ENCODE measurements at places on chromosomes 7 and 10.

DNA sequence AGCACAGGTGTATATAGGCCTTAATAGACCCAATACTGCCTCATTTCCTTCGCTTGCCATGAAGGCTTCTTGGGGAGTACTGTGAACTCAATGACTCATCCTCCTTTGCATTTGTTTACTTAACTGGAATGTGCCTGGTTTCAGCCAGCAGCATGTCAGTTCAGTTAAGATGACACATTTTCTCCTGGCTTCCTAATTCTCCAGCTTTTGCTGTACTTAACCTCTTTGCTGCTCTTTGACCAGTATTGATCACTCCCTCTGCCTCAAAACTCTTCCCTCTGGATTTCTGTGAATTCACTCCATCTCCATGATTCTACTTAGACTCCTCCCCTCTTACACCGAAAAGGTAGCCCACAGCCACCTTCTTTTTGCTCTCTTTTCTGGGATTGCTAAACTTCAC lies 135.7 kb downstream of the MAGI2 start:
- DNase-seq: peak; percentile 56

- DNase-seq: no peak
These were observed 27.8 kb downstream of the RBM20 start for GRCh38 chr10:110671788-110672579.

GRCh38 chr10:84789026-84789425 lies 460.6 kb downstream of the CCSER2 start:
- DNase-seq: no peak

GRCh38 chr10:22437620-22438588 lies 92.6 kb downstream of the SPAG6 start:
- no peak for DNase-seq

DNA sequence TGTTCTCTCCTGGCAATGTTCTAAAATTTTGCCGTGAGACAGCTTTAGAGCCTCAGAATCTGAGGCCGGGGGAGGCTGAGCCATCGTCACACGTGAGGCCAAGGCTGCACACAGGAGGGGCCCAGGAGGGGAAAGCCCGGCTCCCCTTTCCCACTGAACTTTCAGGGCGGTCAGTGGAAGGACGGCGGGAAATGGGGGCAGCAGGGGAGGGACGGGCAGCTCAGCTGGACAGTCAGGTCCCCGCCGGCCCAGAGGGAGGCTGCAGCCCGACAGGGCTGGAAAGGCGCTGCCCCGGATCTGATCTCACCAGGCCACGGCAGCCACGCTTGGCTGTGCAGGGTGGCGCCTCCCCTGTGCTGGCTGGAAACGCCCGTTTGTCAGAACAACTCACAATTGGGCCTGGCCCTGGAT lies 43.3 kb upstream of the ADGRA1 start:
- DNase-seq: no peak

DNA sequence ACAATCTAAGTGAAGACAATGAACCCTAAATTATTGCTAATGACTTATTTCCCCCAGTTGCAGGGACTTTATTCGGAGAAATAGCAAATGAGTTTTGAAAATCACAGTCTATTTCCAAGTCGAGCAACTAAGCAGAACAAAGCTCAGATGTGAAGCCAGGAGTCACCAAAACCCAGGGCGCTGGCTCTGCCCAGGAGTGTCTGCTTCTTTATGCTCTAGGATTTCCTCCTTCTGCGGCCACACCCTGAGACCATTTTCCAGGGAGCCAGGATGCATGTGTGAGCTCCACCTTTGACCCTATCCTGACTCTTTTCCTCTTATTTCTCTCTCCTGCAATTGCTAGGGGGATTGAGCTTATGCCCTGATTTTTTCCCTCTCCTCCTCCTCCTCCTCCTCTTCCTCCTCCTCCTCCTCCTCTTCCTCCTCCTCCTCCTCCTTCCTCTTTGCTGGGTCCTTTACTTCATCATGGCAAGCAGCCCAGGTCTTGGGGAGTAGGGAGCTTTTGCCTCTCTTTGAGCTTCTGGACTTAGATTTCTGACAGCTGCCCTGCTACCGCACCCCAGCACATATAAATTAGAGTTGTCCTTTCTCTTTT lies 234.4 kb downstream of the ARL4A start:
- no peak for DNase-seq

GRCh38 chr10:33248638-33249037 lies 85.8 kb downstream of the NRP1 start:
- DNase-seq: no peak

DNA sequence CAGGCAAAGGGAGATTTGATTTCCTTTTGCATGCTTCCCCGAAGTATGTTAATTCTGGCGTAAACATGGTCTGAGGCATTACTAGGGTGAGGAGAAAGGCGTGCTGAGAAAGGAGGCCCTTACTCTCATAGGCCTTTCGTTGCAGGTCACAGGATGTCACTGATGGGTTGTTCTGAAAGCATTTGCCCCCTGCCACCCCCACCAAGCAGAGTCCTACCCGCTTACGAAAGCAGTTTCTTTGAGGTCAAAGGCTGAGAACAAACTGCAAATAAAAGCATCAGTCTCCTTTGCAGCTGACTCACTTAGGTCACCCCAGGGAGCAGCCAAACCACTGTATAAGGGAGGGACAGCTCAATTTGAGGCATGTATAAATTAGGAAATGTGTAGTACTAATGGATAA lies 57.1 kb downstream of the BPGM start:
- no peak for DNase-seq

- DNase-seq: no peak
These were observed 48.7 kb downstream of the CAMK2B start for GRCh38 chr7:44276571-44277221.

Data from AG09319 (cell line).